ENCODE measurements at places on chromosomes 11 and 22. TPM values are rescaled to one million over a fixed set of nuclear protein-coding genes. Genes with fewer than 3 reads are reported as not detected.

DNA sequence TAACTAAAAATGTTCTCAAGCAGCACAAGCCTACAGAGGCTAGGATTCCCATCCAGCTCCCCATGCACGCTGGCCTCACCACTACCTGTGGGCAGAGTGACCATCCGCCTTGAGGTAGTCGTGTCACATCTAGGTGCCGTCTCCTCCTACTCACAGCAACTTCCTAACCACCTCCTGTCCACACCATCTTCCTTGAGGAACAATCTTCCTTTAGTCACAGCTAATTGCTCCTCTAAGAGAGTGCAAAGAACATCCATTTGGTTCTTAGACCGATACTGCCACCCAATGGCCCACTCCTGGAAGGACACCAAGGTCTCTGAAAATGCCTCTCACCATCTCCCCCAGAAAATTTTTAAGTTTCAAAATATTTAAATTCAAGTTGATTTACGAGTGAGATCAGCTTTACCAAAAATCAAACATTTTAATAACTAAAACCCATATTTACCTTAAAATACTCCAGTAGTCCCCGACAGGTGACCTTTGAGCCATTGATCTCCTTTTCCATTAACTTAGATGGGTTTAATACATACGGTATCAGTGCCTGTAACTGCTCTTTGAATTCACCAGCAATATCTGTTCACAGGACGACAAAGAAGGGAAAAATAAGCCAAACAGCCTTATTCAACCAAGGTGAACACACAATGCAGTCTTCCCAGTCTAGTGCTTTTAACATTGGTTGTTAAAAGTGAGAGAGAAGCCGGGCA, 21.7 kb upstream of the PLAAT3 start:
- H3K4me3 ChIP-seq: no peak overlapping the region
- H3K4me1 ChIP-seq: no peaks in the 10 kb centered on the region
- H3K27me3 ChIP-seq: no peaks in the 10 kb centered on the region
- no peak overlapping the region for H3K27ac ChIP-seq

DNA sequence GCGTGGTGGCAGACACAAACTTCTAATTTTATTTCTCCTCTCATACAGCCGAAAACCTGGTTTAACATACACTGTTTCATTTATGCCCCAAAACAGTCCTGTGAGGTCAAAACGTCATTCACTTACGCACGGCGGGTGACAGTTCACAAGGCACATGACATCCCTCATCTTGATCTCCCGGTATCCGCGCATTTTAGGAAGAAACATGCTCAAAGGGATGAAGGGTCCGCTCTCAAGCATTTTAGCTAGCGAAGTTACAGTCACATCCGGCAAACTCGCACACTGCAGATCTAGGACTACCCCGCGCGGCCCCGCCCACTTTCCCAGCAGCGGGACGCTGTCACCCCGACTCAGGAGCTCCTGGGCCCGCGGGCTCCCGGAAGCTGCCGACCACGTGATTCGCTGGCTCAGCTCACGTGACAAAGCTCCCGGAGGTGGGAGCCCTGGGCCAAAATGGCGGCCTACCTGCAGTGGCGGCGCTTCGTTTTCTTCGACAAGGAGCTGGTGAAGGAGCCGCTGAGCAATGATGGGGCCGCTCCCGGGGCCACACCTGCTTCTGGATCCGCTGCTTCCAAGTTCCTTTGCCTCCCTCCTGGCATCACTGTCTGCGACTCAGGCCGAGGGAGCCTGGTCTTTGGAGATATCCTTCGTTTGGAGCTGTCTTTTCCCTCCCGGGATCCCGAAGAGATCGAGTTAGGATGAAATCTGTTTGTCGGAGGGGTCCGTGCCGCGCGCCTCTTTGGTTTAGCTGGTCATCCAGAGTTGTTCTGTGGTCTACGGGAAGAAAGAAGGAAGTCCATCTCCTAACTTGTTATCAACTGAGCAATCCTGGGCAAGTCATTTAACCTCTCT, at the start of gene VPS11:
Gene VPS11, plus strand, starts transcription at position 448 of the 852 bp plus-strand sequence. Its CDS starts 6 bp downstream, at position 454.
- H3K4me3 ChIP-seq: peak within 1 kb of the TSS; percentile 97
- peak within 1 kb of the TSS; percentile 88 for H3K27ac ChIP-seq
- peak; percentile 99 for DNase-seq
- peaks cover 28% of the 10 kb centered on the region for H3K36me3 ChIP-seq
- peaks cover 28% of the 10 kb centered on the region for H3K4me1 ChIP-seq

- no peak for DNase-seq
- no peak overlapping the region for H3K27ac ChIP-seq
- H3K4me3 ChIP-seq: no peak overlapping the region
- no peaks in the 10 kb centered on the region for H3K4me1 ChIP-seq
- H3K36me3 ChIP-seq: no peaks in the 10 kb centered on the region
- no peaks in the 10 kb centered on the region for H3K27me3 ChIP-seq
Measured at GRCh38 chr11:12705874-12706273, 31.7 kb downstream of the TEAD1 start.

GRCh38 chr11:95867105-95867504, 56.8 kb downstream of the MTMR2 start:
- no peak overlapping the region for H3K27ac ChIP-seq
- H3K4me1 ChIP-seq: no peaks in the 10 kb centered on the region
- no peaks in the 10 kb centered on the region for H3K27me3 ChIP-seq
- no peak for DNase-seq

DNA sequence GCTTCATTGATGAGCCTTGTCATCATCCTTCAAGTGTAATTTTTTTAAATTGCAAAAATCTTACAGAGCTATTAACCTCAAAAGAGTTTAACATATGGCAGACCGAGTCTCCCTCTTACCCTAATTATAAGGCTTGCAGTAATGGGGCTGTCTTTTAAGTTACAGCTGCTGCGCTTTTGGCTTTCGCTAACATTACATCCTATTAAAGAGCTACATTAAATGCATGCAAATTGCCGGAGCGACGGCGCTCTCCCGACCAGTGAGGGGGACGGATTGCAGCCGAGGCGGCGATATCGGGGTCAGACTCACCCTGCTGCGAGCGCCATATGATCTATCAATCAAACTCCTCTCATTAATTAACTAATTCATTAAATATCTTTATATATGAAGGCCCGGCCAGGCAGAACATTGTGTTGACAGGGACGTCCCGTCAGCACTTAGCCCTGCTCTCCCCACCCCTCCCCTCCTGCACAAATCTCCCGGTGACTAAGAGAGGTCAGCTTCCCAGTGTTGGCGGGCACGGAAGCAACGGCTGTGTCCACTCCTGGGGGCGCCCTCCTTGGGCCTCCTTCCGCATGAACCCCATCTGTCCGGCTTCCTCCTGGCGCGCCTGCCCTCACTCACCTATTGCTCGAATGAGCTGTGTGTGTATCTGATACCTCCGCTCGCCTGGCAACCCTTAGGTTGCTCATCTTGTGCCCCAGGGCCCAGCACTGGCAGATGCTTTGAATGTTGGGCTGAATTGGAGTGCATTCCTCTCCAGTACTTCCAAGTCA, 156.0 kb upstream of the CADM1 start:
- H3K4me3 ChIP-seq: no peak overlapping the region
- no peak overlapping the region for H3K27ac ChIP-seq
- no peaks in the 10 kb centered on the region for H3K4me1 ChIP-seq
- H3K36me3 ChIP-seq: no peaks in the 10 kb centered on the region
- DNase-seq: no peak

DNA sequence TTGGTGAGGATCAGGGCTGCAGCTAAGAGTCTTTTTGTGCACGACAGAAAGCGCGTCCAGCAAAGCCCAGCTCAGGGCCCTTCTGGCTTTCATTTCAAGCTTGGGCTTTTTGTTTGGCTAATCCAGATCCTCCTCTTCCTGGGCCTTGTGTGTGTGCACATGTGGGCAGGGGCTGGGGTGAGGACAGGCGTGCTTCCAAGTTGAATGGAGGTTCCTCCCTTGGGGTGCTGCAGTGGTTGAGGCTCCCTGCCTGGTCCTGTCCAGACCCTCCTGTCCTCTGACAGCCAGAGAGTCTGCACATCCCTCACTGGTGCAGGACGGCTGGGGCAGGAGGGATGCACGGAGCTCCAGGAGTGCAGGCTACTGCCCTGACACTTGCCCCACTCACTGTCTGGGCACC, 62.0 kb upstream of the NECTIN1 start:
- H3K27ac ChIP-seq: no peak overlapping the region
- H3K36me3 ChIP-seq: no peaks in the 10 kb centered on the region
- no peaks in the 10 kb centered on the region for H3K4me1 ChIP-seq
- H3K27me3 ChIP-seq: no peaks in the 10 kb centered on the region
- peak; percentile 35 for DNase-seq
- no peak overlapping the region for H3K4me3 ChIP-seq

- no peak overlapping the region for H3K4me3 ChIP-seq
- no peaks in the 10 kb centered on the region for H3K36me3 ChIP-seq
- no peak overlapping the region for H3K27ac ChIP-seq
- H3K27me3 ChIP-seq: peaks cover 4% of the 10 kb centered on the region
Measured at GRCh38 chr11:36142439-36142838, 146.8 kb downstream of the COMMD9 start.

DNA sequence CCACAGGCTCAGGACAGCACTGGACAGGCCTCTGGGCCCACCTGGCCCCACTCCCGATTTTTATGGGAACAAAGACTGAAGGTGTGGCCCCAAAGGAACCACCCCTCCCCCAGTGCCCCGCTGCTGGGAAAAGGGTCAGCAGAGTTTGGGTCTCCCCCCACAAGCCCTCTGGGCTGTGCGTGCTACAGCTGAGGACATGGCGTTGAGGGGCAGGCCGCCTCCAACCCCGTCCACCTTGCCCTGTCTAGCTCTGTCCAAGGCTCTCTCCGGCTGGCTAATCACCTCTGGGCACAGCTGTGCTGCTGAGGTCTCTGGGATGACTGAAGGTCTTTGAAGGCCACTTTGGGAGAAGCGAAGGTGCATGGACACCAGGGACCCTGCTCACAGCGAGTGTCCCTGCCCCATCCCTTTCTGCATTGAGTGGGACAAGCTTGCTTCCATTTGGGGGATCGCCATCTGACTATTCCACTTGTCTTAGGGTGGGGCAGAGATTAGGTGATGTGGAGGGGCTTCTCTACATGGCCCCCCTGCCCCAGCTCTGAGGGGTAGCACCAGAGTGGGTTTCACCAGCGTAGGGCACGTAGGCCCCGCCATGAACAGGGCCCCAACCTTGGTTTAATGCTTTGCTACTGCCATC, 6.5 kb downstream of the ASCL2 start:
- H3K4me3 ChIP-seq: no peak overlapping the region
- H3K4me1 ChIP-seq: peaks cover 22% of the 10 kb centered on the region
- DNase-seq: no peak
- H3K27me3 ChIP-seq: no peaks in the 10 kb centered on the region
- H3K36me3 ChIP-seq: no peaks in the 10 kb centered on the region

DNA sequence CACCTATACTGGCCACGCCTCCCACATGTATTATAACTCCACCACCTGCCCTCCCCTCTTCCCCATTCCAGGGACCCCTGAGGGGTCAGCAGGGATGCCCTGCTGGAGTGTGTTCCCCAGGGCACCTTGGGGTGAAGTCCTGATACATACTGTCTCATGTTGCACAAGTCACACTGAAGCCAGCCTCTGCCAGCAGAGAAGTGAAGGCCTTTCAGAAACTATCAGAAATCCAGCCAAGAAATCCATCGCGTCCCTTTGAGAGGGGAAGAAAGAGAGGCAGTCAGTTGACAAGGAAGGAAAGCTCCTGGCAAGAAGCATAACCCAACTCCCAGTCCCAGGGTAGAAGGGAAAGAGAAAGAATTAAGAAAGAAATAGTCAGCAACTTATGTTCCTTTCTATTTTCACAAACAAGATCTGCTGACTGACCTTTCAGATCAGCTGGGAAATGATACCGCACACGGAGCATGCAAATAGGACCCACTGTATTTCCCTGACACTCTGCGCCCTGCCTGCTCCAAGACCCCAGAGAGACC, 45.2 kb downstream of the SC5D start:
- peaks cover 4% of the 10 kb centered on the region for H3K4me1 ChIP-seq
- H3K36me3 ChIP-seq: no peaks in the 10 kb centered on the region
- H3K4me3 ChIP-seq: no peak overlapping the region
- H3K27ac ChIP-seq: no peak overlapping the region

DNA sequence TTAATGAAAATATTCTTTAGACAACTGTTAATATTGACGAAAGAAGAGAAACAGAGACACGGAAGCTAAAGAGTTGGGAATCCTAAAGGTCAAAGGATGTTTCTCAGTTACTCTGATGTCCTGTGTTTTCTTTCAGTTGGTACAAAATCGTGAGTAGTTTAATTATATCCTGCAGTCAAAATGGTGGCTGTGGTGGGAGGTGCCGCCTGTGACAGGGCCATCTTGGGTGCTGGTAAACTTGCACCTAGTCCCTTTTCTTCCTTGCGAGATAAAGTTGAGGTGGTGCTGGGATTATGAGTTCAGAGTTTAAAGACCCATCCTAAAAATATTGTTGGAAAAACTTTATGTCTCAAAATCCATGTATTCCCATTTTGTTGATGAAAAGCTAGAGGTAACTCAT, 2.2 kb downstream of the CECR2 start:
- H3K27ac ChIP-seq: no peak overlapping the region
- no peak overlapping the region for H3K4me3 ChIP-seq
- no peaks in the 10 kb centered on the region for H3K36me3 ChIP-seq
- peaks cover 17% of the 10 kb centered on the region for H3K4me1 ChIP-seq
- no peak for DNase-seq

- DNase-seq: no peak
- no peak overlapping the region for H3K27ac ChIP-seq
- H3K4me1 ChIP-seq: no peaks in the 10 kb centered on the region
- H3K36me3 ChIP-seq: no peaks in the 10 kb centered on the region
Measured at GRCh38 chr11:102685754-102686153, 19.8 kb downstream of the MMP27 start.

The C22orf42 gene
- total RNA-seq: not detected

The DKK3 gene
- 2.7 TPM for total RNA-seq

Data from CD8-positive, alpha-beta memory T cell (primary cell).